NCI-H1417 treated with DMSO at 0.1 percent for 48 hours (cell line): ENCODE measurements at places on chromosomes 2 and 18.
A peak's percentile ranks its signal among the peaks of the same experiment; 100 is the strongest.

DNA sequence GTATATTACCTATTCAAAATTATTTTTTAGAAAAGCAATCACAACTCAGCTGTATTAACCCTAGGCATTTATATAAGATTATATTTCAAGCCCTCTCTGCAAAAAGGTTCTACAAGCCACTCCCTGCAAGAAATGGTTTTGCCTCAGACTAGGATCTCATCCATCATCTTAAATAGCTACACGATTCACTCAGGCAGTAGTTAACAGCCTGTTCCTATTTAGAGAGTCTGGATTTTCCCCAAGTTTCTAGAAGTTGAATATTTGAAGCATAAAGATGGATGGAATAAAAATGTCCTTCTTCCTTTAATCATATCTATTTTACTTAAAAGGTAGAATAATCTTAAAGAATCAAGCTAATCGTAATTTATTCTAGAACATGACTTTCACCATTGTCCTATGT is 167.1 kb upstream of the STK17B start:
- DNase-seq: no peak

DNA sequence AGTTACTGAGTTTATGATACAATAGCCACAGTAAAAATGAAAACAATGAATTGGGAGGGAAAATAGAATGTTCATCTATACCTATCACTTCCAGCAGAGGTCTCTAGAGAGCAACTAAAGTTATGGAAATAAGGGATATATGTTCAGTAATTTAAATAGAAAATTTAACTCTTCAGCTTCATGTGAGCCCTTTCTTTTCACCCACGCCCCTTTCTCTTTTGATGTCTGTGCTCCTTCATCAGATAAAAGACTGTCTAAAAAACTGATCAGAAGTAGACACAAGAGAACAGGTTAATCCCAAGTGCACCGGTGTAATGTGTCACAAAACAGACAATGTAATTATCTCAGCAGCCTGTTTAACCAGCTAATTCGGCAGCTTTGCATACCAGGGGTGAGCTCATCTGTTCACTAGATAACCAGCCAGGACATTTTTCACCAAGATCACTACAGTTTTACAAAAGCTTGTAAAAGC is 238.5 kb upstream of the ERBB4 start:
- peak; percentile 3 for DNase-seq

- no peak for DNase-seq
Observed at GRCh38 chr2:7992612-7993602, 688.9 kb upstream of the ID2 start.

DNA sequence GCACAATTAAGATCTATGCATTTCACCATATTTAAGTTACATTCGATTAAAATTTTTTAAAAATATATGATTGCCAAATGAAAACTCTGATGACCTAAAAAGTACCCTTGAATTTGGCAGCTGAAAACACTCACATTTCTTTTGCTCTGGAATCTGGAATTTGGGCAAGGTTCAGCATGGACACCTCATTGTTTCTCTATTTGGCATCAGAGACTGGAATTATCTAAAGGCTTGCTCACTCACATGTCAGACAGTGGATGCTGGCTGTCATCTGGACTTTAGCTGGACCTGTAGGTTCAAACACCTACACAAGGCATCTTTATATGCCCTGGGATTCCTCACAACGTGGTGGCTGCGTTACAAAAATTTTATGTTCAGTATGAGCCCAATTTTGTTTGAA is 16.1 kb downstream of the MBOAT2 start:
- no peak for DNase-seq

DNA sequence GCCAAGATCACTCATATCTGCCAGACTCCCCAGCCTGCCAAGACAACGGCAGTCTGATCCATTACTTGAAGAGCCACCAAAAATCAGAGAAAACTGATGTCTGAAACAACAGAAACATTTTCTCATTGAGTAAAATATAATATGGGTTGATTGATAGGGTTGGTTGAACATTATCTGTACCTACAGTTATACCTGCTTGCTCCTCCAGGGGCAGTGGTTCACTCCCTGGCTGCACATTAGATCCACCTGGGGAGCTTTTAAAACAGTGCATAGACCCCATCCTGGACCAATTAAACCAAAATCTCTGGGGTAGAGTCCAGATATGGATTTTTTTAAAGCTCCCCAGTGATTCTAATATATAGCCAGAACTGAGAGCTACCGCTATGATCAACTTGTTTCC is 43.6 kb upstream of the SLC14A2 start:
- DNase-seq: no peak

DNA sequence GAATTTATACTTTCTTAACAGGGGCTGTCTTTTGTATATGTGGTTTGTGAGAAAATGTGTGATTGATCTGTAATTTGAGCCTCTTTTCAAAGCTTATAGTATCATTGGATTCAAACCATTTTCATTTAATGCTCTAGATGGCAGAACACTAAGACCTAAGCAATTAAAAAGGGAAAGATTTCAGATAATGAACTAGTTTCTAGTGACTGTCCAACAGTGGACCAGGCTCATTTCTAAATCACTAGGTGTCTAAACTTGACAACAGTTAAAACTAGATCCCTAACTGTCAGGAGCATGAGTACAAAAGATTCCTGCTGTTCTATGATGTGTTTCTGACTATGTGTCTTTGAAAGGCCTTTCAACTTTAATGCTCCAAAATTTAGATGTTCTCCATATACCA is 54.6 kb downstream of the ANKRD44 start:
- no peak for DNase-seq

GRCh38 chr2:132256251-132256902 is 94.6 kb upstream of the ANKRD30BL start:
- DNase-seq: no peak

DNA sequence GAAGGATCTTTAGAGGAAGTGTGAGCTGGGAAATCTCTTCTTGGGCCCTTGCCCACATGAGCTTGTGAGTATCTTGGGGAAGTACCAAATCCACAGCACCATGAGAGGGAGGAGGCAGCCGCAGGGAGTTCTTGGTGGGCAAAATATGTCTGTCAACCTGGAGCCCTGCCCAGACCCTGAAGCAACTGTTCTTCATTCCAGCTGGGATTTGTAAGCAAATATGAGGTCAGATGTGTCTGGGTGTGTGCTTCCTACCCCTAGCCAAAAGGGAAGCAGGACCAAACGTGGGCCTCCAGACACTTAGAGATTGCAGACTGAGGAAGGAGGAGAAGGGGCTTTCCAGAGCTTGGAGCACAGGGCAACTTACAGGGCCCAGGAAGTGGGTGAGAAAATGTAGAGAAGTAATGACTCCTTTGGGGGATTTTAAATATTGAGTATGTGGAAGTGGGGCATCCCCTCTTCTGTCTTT is 41.9 kb downstream of the TMEM247 start:
- DNase-seq: no peak

- no peak for DNase-seq
Observed at GRCh38 chr2:62920070-62920469, 130.6 kb upstream of the OTX1 start.

DNA sequence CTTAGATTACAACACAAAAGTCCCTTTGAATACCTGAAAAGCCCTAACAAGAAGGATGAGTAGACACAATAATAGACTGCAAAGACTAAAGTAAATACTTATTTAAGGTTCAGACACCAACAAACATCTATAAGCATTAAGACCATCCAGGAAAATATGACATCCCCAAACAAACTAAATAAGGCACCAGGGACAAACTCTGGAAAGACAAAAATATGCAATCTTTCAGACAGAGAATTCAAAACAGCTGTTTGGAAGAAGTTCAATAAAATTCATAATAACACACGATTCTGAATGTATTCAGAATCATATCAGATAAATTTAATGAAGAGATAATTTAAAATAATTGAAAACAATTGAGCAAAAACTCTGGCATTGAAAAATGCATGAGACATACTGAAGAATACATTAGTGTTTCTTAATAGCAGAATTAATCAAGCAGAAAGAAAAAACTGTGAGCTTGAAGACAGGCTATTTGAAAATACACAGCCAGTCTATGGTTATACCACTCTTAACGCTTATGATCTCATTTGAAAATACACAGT is 1388.8 kb downstream of the DSC3 start:
- no peak for DNase-seq

GRCh38 chr2:22753476-22753875 is 631.5 kb upstream of the KLHL29 start:
- DNase-seq: no peak

GRCh38 chr2:37357530-37357929 is 13.1 kb downstream of the QPCT start:
- no peak for DNase-seq

- DNase-seq: no peak
Observed at GRCh38 chr2:19623488-19623887, 265.1 kb upstream of the OSR1 start.

- DNase-seq: no peak
Observed at GRCh38 chr2:181916726-181917718, 25.5 kb downstream of the ITPRID2 start.

GRCh38 chr18:4146797-4147196 is 308.3 kb downstream of the DLGAP1 start:
- DNase-seq: no peak

DNA sequence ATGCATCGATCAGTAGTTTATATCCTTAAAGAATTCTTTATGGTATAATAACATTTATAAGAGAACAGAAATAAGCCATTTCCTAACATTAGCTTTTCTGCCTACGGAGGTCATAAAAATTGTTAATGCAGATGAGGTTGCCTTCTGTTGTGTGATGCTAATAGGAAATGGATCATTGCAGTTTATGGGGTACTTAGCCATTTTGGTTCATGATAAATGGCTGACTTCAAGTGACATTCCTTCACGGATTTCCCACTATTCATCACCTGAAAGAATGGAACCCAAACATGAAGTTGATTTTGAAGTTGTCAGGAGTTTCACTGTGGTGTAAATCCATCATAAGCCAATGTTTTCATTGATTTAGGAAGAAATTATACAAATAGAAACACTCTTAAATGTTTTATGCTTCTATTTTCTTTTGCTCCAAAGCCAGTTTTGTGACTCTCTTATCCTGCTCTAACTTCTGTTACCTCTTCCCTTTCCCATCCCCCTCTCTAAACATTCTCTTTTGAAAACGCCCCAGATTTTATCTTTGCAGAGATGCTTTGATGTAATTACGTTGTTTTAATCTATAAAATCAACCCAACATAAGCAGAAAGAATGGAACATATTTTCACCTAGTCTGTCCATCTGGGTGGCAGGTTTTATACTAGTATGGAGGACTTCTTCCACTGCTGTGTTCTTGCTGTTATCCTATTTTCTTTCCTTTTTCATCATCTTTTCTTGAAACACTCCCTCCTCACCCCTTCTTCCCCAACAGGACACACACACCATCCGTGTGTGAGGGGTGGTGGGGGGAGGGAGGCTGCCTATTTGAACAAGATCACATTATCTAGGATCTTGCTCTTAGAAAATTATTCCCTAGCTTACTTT is 58.2 kb downstream of the GREB1L start:
- no peak for DNase-seq

DNA sequence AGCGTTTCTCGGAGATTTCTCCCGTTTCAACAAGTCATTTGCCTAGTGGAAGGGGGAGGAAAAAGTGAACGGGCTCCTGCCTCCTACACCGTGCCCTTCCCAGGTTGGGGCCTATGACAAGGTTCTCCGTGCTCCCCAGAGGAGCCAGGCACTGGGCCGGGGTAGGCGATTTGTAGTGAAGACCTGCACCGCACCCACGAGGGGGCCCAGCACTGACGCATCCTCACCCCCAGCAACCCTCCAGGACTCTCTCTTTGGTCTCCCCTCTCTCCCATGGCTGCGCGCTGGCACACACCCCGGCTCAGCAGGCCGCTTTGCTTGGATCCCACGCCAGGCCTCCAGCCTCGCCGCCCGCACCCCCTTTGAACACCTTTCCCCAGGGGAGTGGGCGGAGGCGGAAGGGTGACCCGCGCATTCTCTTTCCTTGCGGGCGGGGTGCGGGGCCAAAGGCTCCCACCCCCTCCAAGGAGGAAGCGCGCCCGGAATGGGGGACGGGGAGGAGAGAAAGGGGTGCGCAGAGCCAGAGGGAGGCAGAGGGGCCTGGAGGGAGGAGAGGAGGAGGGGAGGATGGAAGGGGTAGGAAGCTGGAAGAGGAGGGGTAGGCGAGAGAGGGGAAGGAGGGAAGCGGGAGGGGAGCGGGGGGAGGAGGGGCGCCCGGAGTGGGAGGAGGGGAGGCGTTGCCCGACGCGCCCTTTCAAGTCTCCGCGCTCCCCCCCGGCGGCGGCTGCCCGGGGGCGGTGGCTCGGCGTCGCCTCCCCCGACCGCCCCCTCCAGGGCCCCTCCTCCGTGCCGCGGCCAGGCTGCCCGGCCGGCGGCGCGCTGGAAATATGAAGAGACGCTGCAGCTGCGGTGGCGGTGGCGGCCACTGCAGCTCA is at the start of gene APCDD1:
APCDD1 (plus strand) TSS at position 830 of the 875 bp plus-strand sequence. CDS start 347 bp downstream, outside the sequence.
- DNase-seq: no peak

DNA sequence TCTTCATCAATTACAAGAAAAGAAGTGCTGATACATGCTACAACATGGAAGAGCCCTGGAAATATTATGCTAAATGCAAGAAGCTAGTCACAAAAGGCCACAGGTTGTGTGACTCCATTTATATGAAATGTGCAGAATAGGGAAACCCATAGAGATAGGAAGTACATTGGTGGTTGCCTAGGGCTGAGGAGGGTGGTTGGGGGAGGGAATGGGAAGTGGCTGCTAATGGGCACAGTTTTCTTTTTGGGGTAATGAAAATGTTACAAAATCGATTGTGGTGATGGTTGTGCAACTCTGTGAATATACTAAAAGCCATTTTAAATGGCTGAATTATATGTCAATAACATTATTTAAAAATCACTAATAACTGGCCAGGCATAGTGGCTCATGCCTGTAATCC is 24.3 kb upstream of the RESP18 start:
- no peak for DNase-seq

DNA sequence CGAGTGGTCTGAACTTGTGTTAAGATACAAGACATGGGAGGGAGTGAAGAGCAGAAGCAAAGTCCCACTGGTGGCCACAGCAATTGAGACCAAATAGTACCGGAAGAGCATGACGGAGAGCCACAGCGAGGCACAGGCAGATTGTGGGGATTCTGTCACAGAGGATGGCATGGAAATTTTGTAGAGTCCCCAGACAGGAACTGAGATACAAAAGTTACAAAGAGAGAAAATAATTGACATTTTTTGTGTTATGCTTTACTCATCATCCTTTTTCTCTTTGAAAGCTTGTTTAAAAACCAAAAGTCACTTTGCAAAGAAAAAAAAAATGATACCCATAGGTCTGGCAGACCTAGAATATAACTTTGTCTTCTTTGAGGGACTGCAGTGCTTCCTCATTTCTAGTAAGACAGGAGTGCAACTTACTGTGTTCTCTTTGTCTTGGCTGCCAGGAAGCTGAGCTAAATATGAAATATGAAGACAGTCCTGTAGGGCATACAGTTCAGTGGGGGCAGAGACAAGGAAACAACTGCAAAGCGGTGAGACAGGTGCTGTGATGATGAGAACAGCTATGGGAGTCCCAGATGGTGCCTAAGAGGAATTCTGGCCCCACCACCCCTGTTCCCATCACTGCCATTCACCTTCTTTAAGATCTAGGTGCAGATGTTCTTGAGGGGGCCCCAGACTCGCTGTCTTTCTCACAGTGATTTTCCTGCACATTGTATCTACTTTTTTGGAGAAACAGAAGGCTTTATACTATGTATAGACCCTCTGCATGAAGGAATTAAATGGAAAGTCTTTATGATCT is 5.2 kb downstream of the ARHGAP25 start:
- no peak for DNase-seq
